Stimulated activated CD4-positive, alpha-beta T cell treated with anti-CD3 and anti-CD28 coated beads, Interleukin-4, amount 100 ng/mL, for 24 hours (primary cell): ENCODE measurements at places on chromosomes 5 and 9.

- DNase-seq = no peak
Observed at GRCh38 chr9:715300-715699, 126.2 kb upstream of the DMRT1 start.

DNA sequence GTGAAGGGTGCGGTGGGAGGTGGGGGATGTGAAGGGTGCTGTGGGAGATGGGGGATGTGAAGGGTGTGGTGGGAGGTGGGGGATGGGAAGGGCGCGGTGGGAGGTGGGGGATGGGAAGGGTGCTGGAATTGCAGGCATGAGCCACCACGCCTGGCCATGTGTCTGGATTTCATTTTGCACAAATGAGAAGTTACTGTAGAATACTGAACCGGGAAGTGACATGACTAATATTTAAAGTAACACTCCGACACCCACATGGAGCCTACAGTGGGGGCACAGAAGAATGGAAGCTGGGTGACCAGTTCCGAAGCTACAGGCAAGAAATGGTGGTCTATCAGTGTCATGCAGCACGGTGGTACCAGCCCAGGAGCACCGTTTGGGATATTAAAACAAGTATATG lies 69.9 kb upstream of the SPTLC1 start:
- no peak for DNase-seq

- no peak for DNase-seq
Observed at GRCh38 chr9:134341929-134342745, 15.9 kb downstream of the RXRA start.

DNA sequence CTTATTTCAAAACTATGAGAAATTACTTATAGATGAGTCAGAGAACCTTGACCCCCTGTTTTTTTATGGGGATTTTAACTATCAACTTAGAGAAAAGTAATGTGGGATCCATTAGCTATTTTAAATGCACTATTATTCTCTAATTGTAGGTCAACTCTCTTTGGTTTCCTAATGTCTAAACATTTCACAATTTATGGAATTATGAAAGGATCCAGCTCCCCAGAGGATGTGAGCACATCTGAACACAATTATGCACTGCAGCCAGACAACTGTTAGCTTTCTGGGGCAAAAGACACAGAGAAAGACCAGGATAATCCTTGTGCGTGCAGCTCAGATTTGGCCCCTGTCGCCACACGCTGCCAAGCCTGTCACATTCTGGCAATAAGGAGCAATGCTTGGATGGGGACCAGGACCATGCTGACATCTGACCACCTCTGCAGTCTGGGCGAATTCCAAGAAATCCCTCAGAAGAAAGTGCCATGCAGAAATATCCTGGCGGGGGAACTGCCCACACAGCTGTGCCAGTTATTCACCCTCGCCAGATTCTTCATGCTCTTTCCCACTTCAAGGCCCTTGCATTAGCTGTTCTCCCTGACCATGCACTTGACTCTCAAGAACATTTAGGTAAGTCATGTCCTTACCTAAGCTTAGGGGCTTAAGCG lies 22.2 kb upstream of the CMBL start:
- no peak for DNase-seq

DNA sequence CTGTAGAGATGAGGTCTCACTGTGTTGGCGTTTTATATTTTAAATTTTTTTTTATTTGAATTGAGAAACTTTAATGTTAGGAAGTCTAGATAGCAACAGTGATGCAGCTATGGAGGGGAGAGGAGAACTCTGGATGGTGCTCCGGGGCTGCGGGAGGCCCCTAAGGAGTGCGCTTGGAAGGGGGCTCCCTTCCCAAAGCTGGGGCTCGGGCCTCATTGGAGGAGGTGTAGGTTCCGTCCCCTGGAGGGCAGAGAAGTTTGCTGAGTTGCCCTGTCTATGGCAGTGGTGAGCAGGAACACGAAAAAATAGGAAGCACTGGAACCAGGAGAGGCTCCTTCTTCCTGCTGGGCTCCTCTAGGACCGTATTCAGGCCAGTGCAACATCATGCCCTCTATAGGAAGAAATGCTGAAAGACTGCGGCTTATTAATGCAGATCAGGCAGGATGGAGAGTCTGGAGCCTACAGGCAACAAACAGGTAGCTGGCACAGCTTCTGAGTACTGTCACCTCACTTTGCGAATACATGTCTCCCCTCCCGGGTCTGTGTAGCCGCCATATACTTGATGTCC lies 16.1 kb downstream of the AHRR start:
- no peak for DNase-seq
